ENCODE measurements at places on chromosomes 4 and X.

DNA sequence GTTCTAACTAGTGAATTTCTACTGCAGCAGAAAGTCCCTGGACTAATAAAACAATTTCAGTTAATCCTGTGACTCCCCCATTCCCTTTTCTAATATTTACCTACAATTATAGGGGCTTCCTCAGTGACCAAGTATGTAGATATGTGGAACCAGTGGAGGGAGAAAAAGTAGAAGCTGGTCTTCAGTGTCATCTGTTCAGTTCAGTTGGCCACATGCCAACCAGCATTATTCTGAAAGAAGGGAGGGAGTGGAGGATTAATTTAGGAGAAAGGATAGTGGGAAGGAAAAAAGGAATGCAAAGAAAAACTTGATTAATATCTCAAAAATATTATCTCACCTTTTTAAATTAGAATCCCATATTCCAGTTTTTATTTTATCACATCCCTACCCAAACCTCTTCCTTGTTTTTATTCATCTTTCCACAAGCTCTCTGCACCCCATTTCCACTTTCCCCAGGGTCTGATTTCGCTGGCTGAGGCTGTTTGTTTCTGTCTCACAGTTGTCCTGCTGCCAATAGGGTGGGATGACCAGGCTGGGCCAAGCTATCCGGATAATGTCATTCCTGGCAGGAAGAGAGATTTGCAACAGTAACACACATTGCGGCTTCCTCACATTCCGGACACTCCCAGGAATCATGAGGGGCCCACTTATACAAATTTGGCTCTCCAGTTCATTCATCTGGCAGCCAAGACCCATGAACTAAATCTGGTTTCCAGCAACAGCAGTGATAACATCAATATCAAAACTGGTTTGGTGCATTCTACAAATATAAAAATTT, 24.6 kb upstream of the ANTXR2 start:
- no peak for DNase-seq

DNA sequence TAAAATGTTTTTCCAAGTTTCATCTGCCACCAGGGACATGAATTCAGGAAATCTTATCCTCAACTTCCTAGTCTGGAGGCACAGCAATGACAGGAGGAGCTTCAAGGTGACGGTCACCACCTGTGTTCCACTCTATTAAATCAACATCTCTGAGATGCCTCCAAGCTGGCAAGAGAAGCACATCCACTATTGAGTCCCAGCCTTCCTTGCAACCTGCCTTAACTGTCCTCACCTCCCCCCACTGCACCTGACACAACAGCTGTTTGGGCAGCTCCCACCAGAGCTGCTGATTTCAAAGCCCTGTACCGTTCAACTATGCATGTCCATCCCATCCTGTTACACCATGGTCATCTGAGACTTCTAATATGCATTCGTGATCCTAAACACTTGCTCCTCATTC, 123.4 kb downstream of the COL25A1 start:
- no peak for DNase-seq

DNA sequence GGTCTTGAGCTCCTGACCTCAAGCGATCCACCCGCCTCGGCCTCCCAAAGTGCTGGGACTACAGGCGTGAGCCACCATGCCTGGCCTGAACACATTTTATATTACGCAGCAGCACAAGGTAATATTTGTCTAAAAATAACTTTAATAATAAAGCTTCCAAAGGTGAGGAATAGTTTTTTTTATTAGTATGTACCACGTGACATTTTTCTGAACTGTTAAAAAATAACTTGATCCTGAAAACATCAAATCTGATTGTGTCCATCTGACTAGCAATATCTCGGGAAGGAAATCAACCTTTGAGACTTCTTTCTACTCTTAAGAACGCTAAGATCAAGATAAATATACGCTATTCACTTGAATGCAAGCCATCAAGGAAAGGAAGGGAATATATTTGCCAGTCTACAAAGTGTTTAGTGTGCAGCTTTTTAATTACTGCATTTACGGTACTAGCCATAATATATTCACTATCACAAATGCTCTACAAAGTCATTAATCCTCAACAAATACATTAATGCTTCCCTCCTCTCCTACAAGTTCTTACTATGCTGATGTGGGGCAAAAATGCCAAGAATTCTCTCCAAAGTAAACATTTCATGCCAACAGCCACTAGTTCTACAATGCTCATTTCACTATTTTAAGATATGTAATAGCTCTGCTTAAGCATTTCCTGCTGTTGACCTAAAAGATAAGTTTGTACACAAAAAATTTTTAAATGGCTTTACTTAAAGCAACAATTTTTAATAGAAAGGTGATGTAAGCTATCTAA, 143.6 kb downstream of the APBB2 start:
- DNase-seq = no peak

DNA sequence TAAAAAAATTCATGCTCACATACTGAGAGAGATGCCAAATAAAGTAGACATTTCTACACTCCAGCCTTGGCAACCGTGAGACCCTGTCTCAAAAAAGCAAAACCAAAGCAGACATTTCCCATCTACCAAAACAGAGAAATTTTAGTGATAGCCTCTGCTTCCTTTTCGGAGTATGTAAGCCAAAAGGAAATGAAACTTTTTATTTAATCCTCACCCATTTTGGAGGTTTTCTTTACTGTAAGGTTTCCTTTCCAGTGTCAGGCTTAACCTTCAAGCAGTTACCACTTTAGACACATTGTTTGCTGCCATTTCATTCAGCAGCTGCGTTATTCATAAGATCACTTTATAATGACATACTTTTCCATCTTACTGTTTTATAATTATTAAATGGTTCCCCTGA, 15.9 kb downstream of the ADD1 start:
- DNase-seq = no peak

- DNase-seq = no peak
Measured at GRCh38 chr4:165190591-165191347, 16.6 kb upstream of the KLHL2 start.

GRCh38 chr4:94583914-94584641, 132.3 kb downstream of the PDLIM5 start:
- DNase-seq = no peak

GRCh38 chr4:103996637-103997036, 276.9 kb upstream of the TACR3 start:
- peak; percentile 54 for DNase-seq

Measured in ecto neural progenitor cell (in vitro differentiated cells).